COLO829 (cell line): ENCODE measurements at places on chromosomes 6 and 20.
A peak's percentile ranks its signal among the peaks of the same experiment; 100 is the strongest.

DNA sequence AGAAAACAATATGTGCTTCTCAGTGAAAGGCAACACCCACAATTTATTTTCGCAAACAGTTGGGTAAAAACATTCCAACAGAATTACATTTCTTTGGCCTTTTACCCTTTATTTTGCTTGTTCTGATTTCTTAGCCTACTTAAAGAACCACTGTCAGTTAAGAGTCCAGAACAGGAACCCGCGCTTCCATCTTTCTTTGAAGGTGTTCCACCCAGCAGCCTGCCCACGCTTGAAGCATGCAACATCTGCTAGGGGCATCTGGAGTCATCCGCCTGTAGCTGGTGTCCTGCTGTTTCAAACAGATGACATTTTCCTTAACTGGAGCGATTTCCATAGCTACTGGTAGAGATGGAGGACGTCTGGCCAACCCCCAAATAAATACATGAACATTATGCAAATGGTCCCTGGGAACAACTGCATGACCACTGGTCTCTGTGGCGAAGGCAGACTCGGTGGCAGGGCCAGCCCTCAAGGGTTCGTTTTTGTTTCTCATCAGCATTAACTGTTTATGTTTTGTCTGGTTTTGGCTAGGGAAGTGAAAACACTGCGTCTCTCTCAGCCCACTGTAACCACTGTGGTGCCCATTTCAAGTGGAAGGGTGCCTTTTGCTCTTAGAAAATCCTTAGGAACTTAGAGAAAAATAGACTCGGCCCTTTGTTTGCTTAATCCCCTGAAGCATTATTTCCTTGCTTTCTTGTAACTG is 51.6 kb downstream of the LAMA4 start:
- no peak for DNase-seq

DNA sequence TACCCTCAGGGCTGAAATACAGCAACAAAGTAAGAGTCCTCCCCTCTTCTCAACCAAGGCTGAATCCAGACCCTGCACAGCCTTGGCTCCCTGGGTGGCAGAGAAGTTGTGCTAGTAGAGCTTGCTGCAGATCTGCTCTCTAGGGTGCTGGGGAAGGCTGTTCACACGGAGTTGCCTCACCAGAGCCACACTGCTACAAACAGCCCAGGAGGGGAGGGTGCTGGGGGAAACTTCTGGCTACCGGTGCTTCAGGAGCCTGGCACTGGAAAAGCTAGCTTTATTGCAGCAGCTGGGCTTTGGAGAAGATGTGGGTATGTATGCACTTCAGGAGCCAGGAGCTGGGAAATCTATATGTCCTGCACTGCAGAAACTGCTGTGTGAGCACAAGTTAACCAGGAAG is 37.6 kb upstream of the SUPT3H start:
- DNase-seq, result no peak

DNA sequence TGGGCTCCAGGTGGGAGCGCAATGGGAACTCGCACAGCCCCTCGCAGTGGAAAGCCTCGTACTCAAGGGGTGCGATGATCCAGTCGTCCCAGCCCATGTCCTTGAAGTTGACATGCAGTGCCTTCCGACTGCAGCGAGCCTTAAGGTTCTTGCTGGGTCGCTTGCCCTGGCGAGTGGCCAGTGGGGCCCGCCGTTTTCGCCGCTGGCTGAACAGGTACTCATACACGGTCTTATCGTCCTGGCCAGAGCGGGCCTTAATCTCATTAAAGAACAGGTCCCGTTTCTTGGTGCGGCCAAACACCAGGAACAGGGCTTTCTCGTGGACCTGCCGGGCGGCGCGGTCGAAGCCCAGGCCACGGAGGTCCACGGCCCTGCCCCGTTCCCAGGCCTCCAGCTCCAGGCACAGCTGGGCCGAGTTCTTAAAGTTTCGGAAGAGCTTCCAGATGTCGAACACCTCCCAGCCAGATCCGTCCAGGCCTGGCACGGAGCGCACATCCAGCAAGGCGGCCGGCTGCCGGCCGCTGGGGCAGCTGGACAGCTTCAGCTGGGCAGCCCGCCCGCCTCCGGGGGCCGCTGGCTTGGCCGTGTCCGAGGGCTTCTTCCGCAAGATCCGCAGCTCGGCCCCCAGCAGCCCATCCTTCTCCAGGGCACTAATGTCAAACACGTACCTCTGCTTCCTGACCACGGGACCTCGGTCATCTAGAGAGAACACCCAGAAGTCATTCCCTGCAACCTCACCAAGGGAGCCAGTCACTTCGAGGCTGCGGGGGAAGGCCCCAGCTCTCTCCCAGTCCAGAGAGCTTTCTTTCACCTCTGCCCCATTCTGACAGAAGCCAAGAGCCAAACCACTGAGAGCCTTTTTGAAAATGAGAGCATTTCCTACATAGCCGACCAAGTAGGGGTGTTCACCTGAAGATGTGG is 3.7 kb downstream of the GDF5 start:
- no peak for DNase-seq

- no peak for DNase-seq
Observed at GRCh38 chr20:15140286-15140685, 802.9 kb upstream of the FLRT3 start.

DNA sequence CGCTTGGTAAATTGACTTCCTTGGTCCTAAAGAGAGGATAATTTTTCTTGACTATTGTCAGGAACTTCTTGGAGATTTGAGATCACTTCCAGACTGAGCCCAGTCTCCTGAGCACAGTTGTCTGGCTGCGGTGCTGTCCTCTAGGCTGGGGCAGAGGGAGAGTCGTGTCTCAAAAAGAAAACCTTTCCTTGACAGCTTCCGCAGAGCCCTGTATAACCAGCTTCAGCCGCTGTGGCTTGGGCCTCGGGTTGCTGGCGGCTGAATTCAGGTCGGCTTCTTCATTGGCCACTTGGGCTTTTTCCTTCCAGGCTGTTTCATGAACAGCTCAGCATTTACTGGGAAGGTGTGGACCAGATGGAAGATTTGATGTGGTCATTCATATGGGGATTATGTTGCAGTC is 75.9 kb downstream of the DHX35 start:
- DNase-seq, result no peak

GRCh38 chr6:122482750-122483080 is 11.1 kb upstream of the SERINC1 start:
- DNase-seq, result no peak

DNA sequence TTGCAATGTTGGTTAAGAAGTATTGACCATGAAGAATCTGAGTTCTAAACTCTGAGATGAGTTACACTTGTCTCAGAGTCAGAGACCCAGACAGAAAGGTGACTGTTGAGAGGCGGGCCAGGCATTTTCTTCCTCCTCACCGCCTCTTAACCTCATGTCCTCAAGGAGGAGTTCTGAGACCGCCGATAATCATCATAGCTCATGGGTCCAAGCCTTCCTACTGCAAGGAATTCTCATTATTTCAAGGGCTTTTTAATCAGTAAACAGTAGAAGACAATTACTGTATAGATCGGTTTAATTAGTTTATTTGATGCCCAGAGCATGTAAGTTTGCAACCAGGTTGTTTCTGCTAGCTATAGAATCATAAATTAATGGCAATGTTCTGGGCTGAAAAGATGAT is 382.4 kb upstream of the MMS22L start:
- no peak for DNase-seq

DNA sequence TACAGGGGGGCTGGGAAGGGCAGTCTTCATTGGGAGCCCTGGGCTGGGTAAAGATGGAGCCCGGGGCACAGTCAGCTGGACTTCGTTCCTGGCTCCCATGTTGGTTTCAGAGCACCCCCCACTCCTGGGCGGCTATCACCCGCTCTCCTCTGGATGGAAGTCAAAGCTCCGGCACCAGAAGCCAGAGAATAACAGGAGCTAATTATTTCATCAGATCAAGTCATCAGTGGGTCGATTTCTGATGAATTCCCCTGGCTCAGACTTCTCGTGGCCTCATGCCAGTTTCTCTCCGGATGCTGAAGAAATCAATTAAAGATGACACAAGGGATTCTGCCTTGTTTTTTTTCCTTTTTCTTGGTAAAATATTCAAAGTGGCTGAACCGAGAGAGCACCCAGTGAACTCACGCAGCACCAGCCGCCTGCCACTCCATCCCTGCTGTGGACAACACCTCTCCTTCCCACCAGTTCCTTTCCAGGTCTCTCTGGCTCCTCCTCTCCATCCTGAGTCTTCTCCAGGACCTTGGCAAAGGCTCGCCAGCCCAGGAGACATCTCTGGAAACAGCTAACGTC is 22.5 kb downstream of the SULF2 start:
- no peak for DNase-seq

DNA sequence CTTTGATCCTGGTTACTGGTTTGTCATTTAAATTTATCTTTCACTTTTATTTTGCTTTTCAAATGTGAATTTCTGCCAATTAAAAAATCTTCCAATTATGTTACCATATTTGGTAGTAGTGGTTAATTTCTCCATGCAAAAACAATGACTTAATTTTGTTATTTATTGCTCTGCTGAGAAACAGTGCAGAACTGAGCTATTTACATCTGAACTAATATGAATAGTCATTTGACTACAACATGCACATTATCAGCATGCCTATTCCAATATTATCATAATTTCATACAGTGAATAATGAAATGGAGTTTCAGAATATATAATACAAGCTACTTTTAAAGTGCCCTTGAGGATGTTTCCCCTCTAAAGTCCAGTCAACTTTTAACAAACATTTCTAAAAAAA is 517 bp downstream of the PLN start:
- no peak for DNase-seq

DNA sequence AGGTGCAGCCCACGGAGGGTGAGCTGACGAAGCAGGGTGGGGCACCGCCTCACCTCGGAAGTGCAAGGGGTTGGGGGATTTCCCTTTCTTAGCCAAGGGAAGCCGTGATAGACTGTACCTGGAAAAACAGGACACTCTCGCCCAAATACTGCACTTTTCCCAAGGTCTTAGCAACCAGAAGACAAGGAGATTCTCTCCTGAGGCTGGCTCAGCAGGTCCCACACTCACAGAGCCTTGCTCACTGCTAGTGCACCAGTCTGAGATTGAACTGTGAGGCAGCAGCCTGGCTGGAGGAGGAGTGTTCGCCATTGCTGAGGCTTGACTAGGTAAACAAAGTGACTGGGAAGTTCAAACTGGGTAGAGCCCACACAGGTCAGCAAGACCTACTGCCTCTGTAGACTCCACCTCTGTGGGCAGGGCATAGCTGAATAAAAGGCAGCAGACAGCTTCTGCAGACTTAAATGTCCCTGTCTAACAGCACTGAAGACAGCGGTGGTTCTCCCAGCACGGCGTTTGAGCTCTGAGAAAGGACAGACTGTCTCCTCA is 28.0 kb downstream of the SYNE1 start:
- DNase-seq, result no peak

- no peak for DNase-seq
Observed at GRCh38 chr6:50076431-50076830, 26.7 kb upstream of the DEFB112 start.

- DNase-seq, result no peak
Observed at GRCh38 chr6:107110200-107110599, 5.1 kb downstream of the BEND3 start.

DNA sequence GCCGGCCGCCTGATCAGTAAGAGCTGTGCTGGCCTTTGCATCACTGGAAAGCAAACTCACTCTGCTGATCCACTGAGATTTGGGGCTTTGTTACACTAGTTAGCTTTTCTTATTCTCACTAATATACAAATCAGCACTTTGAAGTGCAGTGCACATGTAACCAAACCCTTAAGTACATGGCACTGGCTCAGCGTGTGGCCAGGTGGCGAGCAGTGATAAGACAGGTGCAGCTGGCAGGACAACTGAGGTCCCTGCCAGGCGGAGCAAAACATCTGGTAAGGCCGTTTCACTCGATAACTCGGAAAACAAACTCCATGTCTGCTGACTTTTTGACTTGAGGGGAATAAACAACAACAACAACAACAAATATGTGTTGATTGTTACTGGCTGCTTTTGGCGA is 11.0 kb downstream of the GFRA4 start:
- no peak for DNase-seq

DNA sequence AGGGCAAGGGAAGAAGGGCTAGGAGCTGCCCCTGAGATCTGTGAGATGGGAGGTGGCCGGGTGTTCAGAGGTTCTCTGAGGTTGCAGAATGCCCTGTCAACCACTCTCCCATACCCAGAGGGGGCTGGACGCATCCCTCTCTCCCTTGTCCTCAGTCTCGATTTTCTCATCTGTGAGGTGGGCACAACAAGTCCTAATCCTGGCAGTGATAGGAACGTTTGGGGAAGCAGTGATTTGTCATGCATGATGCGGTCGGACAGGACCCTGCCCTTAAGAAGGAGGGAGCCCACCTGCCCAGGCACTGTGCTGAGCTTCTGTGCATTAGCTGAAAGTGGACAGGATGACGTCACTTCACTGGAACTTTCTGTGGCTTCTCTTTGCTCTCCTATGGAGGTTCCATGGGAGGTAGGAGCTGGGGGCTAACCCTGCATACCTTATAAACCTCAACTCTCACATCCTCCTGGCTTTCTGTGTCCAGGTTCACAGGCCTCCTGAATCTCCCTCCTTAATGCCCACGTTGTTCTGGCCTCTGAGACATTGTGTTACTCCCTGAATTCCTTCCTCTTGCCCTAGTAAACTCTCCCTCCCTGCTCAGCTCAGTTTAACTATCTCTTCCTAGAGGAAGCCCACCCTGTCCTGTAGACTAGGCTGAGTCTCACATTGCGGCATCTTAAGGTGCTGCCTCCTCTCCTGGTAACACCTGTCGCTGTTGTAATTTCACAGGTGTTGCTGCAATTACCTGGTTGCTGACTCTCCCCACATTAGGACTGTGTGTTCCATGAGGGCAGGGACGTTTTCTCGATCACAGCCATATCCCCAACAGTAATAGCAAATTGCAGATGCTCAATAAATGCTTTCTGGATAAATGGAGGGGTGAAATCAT is 30.1 kb upstream of the CSNK2A1 start:
- no peak for DNase-seq

- no peak for DNase-seq
Observed at GRCh38 chr6:149107520-149107919, 210.0 kb upstream of the TAB2 start.

GRCh38 chr6:154229786-154230185 is 126.8 kb downstream of the IPCEF1 start:
- no peak for DNase-seq

DNA sequence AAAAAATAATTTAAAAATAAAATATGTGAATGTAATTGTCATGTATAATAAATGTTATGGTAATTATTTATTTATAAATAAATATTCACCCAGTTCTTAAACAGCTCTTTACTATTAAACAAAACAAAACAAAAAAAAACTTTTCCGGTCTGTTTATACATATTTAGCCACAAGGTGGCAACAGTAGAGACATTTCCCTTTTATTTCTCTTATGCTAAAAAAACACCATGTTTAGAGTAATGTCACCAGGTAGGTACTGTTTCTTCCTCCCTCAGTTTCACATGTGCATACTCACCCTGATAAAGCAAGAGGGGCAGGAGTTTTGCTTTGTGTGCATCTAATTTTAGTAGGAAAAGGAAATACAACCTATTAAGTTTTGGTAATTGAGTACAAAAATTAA is 610.4 kb upstream of the IMPG1 start:
- no peak for DNase-seq

DNA sequence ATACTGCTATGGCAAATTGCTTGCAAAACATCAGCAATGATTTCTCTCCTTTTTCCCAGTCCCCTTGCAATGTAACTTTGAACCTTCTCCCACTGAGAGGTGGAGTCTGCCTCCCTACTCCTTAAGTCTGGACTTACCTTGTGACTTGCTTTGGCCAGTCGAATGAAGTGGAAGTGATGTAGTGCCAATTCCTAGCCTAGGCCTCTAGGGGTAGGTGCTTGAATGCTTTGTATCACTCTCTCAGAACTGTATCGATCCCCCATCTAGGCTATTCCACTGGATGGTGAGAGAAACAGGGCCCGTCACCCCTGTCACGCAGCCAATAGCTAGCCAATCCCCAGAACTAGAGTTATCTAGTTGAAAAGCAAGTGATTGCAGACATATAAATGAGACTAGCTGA is 238.6 kb downstream of the BTBD3 start:
- no peak for DNase-seq

GRCh38 chr6:128932061-128932460 is 49.1 kb downstream of the LAMA2 start:
- DNase-seq, result peak; percentile 41
